ENCODE measurements at places on chromosomes 12 and 14. TPM values are rescaled to one million over a fixed set of nuclear protein-coding genes. Genes with fewer than 3 reads are reported as not detected.
A peak's percentile ranks its signal among the peaks of the same experiment; 100 is the strongest.

Gene PLBD2
- polyA plus RNA-seq: 29.2 TPM

Gene SDR9C7
- 0.16 TPM for polyA plus RNA-seq

Gene GPR132
- polyA plus RNA-seq: 1.3 TPM

Gene ASPG
- polyA plus RNA-seq: 2.7 TPM

Gene FAM181A
- polyA plus RNA-seq: not detected

Gene CAPZA3
- polyA plus RNA-seq: not detected

Gene SYCP3
- 0.10 TPM for polyA plus RNA-seq

Gene ITGB7
- polyA plus RNA-seq: 1.7 TPM

Gene SIX6
- polyA plus RNA-seq: not detected

Gene CCDC177
- polyA plus RNA-seq: not detected

Gene PROX2
- polyA plus RNA-seq: not detected

Gene SLCO1C1
- polyA plus RNA-seq: 0.27 TPM

Gene HOXC11
- 1.3 TPM for polyA plus RNA-seq

Gene POTEG
- polyA plus RNA-seq: not detected

DNA sequence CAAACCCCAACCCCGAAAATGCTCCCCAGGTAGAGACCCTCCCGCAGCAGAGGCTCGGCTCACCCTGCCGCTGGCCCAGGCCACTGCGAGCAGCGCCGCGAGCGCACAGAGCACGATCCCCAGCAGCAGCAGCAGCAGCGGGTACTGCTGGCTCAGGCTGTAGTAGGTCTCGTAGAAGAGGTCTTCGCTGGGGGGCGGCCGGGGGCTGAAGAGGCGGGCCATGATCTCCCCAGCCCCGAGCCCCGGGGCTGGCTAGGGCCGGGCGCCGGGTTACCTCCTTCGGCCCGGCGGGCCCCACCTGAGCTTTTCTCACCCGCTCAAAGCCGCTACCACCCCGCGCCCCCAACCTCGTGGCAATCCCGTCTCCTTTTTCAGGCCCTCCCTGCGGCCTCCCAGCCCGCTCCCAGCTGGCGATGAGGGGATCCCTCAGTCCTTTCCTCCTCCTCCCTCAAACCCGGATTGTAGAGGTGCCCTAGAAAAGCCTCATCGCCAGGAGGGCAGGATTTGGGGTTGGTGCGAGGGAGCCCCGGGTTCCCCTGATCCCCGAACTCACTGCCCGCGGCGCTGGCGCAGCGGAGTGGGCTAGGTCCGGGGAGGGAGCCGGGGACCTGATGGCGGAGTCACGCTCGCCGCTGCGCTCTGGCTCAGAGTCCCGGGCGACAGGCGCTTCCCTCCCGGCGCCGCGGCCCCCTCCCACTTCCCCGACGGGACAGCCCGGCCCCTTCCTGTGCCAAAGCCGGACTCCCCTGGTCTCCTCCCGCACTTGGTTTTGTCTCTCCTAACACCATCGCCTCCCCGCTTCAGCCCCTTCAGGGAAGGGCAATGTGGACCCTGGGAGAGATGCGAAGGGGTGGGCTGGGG is at the start of gene ADCY4:
Gene ADCY4 (minus strand): TSS at position 641 of the 861 bp plus-strand sequence. CDS start 419 bp downstream, at position 222.
- no peak for DNase-seq

DNA sequence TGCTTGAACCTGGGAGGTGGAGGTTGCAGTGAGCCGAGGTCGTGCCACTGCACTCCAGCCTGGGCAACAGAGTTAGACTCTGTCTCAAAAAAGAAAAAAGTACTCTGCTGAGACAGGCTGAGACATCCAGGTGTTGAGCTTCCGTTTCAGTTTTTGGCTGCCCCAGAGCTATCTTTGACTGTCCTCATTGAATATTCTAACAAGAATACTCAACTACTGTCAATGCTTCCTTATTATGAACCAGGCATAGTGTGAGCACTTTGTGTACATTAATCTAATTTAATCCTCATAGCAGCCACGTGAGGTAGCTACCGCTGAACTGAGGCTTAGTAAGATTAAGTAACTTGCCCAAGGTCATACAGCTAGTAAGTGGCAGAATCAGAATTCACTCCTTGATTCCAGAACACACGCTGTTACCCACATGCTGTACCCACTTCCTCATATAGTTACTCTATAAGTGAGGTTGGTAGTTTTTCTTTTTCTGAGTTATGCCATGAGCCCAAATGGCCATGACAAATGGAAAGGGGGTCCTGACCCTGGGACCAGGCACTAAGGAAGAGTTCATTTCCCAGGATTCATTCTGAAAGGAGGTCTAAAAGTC is 11.3 kb downstream of the ALDH1L2 start:
- DNase-seq: no peak

DNA sequence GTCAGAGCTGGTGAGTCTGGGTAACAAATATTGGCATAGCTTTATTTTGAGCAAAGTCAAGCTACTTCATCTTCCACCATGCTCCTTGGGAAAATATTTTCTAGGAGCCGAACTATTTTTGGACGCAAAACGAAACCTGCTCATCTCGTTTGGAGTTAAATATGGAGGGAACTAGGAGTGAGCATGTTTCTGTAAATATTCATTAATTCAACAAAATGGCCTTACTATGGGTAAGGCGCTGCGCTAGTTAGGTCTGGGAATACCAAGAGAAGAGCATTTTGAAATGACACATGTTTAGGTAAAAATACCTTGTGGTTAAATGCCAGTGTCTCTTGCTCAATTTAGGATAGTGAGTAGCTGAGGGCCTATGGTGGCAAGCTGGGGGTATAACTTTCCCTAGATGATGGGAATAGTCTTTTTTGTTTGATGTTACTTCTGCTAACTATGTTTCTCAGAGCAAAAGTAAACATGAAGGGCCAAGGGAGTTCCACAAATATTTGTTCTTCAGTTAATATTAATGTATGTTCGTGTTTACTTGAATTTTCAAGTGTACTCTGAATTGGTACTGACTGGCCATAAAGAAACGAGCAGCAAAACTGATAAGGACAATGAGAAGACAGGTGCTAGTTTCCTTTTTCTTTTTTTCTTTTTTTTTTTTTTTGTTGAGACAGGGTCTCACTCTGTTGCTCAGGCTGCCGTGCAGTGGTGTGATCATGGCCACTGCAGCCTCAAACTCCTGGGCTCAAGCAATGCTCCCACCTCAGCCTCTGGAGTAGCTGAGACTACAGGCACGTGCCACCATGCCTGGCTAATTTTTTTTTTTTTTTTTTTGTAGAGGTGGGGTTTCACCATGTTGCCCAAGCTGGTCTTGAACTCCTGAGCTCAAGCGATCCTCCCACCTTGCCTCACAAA is 77.7 kb downstream of the MAP1LC3B2 start:
- no peak for DNase-seq

- no peak for DNase-seq
Measured at GRCh38 chr14:28307506-28307905, 459.1 kb upstream of the FOXG1 start.

DNA sequence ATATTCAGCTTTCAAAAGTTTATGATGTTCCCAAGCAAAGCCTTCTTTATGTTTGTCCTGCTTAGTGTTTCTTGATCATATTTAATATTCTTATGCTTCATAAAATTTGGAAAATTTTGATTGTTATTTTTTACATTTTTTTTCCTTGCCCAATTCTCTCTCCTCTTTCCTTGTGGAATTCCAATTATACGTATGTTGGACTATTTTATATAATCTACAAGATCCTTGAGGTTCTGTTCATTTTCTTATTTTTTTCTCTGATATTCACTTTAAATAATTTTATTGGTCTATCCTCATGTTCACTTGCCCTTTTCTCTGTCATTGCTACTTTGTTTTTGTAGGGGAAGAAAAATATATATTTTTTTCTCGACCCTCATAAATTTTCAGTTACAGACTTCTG is 167.7 kb downstream of the DYRK2 start:
- DNase-seq: no peak

DNA sequence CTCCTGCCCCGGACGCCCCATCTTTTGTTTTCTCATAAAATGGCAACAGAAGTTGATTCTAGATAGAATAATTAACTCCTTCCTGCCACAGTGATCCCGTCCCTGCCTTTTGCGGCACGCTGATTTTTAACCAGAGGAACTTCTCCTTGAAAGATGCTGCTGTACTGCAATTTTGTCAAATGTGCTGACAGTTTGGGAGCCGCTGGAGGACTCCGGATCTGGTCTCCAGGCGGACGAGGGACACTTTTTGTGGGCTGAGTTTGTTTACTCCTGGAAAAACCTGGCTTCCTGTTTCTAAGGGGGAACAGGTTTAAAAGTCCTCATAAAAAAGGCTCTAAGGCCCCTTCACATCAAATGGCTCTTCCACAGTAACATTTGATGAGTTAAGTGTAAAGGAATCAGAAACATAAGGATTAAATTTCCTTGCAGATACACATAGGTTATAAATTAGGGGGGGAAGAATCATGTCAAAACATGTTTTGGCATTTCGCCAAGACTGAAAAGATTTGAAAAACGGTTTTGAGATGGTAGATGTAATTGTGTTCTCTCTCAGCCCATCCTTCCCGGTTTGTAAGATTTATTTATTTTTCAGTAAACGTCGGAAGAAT is 15.5 kb downstream of the FZD10 start:
- DNase-seq: no peak

GRCh38 chr14:77119851-77120250 is 21.7 kb downstream of the ZDHHC22 start:
- DNase-seq: no peak

- DNase-seq: no peak
Measured at GRCh38 chr14:92253381-92253894, 69.5 kb upstream of the SLC24A4 start.

- no peak for DNase-seq
Measured at GRCh38 chr14:105062048-105062433, 3.2 kb downstream of the GPR132 start.

DNA sequence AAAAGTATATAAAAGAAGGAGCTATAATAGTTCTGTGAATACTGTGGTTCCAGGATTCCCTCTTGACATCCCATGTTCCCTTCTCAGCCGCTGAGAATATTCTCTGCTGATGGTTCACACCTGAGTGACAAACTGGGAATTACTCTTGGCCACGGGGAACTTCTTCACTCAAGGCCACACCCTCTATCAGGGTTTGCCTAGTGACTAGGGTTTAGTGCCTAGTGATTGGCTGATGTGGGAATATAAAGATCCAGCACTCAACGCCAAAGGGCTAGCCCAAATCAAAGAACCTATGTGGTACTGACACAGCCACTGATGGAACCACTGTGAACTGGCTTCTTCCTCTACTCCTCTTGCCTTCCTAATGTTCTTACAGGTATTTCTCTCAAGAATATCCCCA is 248.4 kb downstream of the ASCL1 start:
- no peak for DNase-seq

- DNase-seq: no peak
Measured at GRCh38 chr12:49548822-49549648, 10.2 kb downstream of the KCNH3 start.

- no peak for DNase-seq
Measured at GRCh38 chr14:51897791-51898355, 37.5 kb downstream of the GNG2 start.

- DNase-seq: no peak
Measured at GRCh38 chr14:50670196-50670865, 2.2 kb upstream of the SAV1 start.

GRCh38 chr14:95493976-95494375 is 22.5 kb downstream of the SYNE3 start:
- no peak for DNase-seq

- DNase-seq: no peak
Measured at GRCh38 chr12:1197264-1198018, 206.4 kb downstream of the ERC1 start.

DNA sequence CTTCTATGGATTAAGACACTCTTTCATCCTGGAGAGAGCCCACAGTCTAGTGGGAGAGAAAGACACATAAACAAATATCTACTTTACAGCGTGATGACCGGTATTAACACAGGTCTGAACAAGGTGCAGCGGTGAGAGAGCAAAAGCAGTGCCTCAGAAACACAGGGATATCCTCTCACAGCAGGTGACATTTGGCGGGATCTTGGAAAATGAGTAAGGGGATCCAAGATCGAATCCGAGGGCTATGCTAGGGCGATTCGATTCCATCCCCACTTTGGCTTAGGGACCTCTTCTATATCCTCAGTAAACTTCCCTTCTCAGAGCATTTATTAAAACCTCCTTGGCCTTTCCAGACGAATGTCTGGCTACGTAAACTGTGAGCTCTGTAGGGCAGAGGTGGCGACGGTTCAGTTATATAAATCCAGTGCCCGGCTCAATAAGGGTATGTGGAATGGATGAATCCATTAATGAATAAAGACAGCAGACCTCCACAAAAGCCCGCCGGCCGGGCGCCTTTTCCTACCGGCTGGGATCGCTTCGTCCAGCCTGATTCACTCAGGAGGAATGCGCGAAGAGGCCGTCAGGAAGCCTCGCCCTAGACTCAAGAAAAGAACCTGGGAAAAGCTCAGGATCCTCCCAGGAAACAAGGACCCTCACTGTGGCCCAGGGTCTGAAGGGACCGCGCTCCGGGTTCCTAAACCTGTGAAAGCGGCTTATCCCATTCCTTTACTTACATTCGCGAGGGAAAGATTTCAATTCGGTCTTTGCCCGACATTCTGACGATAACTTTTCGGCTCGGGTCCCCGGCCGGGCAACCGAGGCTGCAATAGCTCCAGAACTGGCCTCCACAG is 455 bp downstream of the ATP6V1D start:
- no peak for DNase-seq

DNA sequence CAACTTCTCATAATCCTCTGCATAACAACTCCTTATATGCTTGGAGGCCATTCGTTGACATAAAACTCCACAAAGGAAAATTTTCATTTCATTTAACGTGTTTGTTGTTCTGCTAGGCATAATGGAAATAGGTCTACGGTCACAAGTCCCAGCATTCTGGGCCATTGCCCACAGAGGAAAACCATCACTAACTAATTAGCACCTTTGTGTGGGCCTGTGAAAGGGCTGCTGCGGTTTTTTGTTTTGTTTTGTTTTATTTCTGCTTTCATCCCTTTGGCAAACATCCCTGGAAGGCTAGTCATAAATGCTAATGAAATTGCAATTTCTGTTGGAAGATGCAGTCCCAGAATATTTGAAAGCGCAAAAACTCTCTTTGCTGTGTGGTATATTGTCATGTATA is 180.3 kb downstream of the RMST start:
- DNase-seq: no peak

- no peak for DNase-seq
Measured at GRCh38 chr12:118884226-118884625, 97.1 kb upstream of the SRRM4 start.

- DNase-seq: peak; percentile 17
Measured at GRCh38 chr12:16606201-16606849, 363 bp upstream of the LMO3 start.

DNA sequence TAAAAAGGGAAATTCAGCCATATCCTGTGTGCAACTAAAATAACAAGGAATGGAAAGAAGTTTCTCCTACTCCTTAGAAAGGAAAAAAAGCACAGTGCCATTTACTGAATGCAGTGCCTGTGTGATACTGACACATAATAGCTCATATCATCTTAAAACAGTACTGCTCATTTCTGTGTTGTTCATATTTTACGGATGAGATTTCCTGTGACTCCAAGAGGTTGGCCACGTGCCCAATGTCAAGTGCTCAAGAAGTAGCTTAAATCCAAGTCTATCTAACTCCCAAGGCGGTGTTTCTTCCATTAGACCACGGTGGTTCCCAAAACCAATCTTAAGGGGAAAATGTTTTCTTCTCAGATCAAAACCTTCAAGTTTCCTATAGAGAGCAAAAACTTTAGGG is 20.0 kb downstream of the MAP3K9 start:
- DNase-seq: no peak
